NCI-H345 (cell line): ENCODE measurements at places on chromosomes 6 and 20.
A peak's percentile ranks its signal among the peaks of the same experiment; 100 is the strongest.

DNA sequence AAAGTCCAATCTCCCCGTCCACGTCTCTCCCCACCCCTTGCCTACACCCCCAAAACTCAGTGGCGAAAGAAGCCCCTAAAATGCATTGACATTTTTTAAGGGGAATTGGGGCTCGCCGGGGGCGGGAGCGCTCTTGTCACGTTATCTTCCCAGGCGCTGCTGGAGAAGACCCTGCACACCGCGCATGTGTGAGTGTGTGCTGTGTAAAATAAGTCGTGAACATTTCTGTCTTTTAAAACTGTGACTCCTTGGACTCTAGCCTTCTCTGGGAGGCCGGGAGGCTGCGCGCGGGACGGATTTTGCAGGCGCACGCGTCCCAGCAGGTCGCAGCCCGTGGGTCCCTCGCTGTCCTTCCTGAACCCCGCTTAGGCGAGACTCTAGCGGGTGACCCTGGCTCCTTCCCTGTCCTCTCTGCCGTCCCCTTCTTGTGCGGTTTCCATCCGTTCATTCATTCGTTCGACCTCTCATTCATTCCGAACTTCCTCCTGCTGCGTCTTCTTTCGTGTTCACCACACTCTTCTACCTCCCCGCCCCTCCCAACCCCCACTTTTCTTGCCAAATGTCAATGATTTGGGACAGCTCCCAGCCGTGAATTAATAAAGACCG lies 2.2 kb downstream of the NRN1 start:
- DNase-seq = no peak

GRCh38 chr6:69179681-69180080 lies 544.6 kb downstream of the ADGRB3 start:
- DNase-seq = no peak

DNA sequence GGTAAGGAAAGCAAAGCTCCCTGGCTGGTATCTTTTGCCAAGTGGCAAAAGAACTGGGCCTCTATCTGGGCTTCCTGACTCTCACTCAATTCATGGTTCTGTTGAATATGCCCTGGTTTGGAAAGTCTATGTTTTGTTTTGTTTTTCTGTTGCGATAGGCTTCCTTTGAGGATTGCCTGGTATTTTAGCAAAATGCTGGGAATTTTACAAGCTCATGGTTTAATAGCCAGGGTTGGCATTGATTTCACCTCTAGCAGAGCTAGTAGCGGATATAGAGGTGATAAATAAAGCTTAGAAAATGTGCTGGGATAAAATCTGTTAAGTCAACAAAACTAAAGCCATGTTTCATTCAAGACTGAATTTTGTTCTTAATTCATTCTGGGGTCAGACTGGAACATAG lies 109.9 kb downstream of the RNF144B start:
- no peak for DNase-seq

GRCh38 chr6:117544716-117545115 lies 57.6 kb downstream of the GOPC start:
- no peak for DNase-seq

GRCh38 chr20:48287021-48287494 lies 501.8 kb upstream of the SULF2 start:
- DNase-seq = no peak

GRCh38 chr6:136405420-136406029 lies 115.9 kb upstream of the BCLAF1 start:
- DNase-seq = no peak

GRCh38 chr20:62872184-62872847 lies 10.7 kb upstream of the TCFL5 start:
- DNase-seq = no peak

DNA sequence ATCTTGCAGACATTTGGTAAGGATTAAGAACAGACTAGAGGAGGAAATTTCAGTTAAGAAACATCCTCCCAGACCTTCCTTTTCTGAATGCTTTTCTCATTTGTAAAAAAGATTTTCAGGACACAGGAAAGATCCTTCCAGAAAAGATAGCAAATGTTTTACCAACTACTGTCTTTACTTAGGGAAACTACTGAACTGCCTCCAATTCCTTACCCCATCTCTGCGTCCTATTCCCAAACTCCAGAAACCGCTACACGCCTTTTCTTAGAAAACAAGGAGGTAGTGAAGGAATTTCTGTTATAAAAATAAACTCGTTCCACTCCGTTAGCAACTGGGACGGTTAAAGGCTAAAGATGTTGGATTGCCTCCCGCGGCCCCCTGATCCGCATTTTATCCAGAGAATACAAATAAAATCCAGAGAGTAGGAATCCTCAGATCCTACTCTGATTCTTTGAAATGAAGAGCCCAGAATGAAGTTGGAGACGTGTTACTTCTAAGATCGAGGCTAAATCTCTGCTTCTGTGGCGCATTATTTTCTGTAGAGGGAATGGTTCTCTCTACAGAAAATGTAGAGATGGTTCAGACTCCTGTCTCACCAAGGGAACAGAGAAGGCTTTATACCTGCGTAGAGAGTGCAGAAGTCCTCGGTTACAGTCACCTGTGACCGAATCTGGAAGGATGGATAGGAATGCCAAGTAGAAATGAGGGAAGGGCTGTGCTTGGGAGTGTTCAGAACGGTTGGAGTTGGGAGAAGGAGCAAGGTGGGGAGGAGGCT lies 133.0 kb downstream of the GPX5 start:
- no peak for DNase-seq

DNA sequence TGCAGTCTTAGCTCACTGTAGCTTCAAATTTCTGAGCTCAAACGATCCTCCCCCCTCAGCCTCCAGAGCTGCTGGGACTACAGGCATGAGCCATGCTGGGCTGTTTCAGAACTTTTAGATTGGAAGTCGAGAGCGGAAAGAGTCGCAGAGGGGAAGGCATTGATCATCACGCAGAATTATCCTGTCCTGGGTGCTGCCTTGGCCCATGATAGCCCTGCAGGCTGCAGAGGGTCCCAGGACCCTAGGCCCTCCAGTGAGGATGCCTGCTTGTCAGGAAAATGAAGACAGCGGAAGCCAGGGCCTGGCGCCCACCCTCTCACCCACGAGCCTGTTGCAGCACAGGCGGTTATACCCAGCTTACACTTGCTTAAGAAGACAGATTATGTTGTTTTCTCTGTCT lies 9.1 kb downstream of the TMEM181 start:
- no peak for DNase-seq

GRCh38 chr6:125154761-125155135 lies 1.2 kb downstream of the TPD52L1 start:
- no peak for DNase-seq

DNA sequence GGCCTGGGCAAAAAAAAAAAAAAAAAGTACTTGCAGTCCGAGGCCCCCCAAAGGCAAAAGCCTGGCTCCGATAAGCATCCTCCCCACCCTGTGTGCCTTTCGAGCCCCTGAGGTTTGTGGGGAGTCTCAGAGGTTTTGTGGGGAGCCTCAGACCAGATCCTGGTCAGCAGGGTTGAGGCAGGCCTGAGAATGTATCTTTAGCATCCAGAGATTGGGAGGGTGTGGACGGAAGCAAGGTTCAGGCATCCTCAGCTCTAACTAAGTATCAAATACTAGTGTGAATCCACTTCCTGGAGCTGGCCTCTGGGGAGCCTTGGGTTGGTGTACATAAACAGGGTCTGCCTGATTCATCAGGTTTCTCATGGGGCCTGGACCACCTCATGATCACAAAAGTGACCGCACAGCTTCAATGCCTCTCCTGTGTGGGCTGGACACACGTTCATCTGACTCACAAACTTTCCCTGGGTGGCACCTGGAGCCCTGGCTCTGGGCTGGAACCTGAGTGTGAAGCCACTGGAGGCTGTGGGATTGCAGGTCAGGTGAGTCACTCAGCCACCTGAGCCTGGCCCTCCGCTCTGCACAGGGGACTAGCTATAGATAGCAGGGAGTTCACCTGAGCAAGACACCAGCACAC lies 24.4 kb downstream of the PCMTD2 start:
- DNase-seq = no peak

- DNase-seq = peak; percentile 13
Observed at GRCh38 chr6:16511723-16512489, 249.4 kb downstream of the ATXN1 start.

DNA sequence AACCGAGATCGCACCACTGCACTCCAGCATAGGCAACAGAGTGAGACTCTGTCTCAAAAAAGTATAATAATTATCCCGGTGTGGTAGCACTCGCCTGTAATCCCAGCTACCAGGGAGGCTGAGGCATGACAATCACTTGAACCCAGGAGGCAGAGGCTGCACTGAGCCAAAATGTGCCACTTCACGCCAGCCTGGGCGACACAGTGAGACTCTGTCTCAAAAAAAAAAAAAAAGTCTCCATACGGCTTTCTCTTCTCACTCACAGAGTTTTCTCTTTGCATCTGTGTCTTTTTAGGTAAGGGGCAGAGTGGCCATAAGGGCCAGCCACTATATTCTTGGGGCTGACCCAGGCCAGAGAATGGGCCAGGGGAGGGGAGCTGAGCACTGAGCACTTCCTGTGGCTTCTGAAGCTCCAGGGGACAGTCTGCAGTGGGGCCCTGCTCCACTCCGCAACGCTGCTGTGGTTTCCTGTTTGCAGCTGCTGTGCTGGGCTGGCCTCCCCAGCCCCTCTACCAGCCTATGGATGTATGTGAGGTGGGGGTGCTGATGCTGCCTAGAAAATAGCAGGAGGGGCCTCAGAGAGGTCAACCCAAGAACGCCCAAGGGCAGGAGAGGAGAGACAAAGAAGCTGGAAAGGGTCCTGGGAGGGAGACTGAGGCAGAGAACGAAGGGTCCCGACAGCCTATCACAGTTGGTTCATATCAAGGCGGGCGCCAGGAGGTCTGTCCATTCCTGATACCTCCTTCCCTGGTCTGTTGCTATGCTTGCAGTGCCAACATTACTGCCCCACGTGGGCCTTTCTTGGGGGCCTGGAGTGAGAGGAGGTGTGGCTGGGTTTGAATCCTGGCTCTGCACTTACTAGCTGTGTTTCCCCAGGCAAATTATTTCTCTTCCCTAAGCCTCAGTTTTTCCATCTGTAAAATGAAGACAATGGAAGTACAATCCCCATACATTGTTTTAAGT lies 16.0 kb downstream of the SLA2 start:
- no peak for DNase-seq

DNA sequence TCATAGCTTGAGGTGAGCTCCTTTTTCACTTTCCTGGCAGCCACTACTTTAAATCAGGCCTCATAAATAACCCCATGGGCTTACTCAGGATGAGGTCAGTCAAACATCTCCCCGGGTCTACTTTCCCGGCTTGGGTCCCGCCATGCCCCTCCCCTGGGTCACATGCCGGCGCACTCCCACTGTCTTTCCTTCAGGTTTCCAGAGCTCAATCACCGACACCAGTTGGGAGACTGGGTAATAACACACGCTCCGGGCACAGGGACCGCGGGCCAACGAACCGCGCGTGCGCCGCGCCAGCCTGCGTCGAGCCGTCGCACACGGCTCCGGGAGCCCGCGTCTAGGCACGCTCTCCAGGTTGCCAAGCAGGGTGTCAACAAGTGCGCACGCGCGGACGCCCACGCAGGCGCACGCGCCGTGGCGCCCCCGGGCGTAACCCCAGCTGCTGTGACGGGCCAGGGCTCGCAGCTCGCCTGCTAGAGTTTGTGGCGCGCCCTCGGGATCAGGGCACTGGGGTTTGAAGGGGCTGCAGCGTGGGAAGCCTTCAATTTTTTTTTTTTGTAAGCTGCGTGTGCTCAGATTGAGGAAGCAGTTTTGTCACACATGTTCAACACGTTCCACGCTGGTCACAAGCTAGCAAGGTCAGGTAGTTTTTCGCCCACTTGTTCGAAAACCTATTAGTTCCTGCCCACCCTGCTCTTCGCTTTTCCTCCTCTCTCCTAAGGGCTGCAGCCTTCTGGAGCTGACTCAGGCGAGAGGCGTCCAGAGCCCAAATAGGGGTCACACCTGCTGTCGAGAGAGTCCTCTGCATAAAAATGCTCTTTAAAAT lies 31.8 kb downstream of the TFAP2B start:
- DNase-seq = peak; percentile 54

DNA sequence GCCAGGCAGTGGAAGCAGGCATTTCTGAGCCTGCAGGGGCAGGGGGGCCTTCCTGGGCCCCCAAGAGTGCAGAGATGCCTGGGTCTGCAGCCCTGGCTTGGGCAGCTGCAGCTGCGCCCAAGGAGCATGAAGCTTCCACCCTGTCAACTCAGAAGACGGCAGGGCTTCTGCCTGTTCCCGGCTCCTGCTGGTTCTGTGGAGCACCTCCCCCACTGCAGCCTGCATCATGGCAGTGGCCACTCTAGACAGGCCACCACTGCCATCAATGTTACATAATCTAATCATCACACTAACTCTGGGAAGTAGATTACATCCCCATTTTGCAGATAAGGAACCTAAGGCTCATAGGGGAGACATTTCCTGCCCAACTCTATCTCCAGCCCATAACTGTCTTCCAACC lies 21.1 kb upstream of the TOP1 start:
- DNase-seq = no peak

- DNase-seq = peak; percentile 99
Observed at GRCh38 chr20:34875642-34876405, 588 bp upstream of the ACSS2 start.

DNA sequence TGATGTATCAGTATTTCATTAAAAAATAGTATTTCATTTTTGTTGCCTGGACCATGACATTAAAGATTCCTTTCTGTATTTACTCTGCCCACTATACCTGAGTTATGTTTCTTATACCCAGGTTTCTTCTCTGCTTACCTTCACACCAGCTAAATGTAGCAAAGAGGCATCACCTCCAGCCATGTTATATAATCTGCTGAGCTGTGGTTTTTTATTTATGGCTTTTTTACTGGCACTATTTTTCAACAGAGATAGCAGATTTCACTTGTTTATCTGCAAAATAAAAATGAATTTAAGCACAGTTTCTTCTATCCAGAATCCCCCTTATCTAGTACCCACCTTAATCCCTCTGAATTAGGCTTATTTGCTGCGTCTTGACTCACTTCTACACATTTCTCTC lies 979.0 kb upstream of the MAN1A1 start:
- no peak for DNase-seq

GRCh38 chr6:3321042-3321441 lies 62.3 kb downstream of the PSMG4 start:
- DNase-seq = no peak

DNA sequence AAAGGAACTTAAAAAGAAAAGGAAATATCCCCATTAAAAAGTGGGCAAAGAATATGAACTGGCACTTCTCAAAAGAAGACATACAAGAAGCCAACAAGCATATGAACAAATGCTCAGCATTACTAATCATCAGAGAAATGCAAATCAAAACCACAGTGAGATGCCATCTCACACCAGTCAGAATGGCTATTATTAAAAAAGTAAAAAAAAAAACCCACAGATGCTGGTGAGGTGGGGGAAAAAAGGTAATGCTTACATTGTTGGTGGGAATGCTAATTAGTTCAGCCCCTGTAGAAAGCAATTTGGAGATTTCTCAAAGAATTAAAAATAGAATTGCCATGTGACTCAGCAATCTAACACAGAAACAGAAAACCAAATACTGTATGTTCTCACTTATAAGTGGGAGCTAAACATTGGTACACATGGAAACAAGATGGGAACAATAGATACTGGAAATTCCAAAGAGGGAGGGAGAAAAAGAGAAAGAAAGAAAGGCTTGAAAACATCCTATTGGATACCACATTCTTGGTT lies 437.1 kb downstream of the GRIK2 start:
- DNase-seq = no peak
